Kidney epithelial cell (primary cell): ENCODE measurements at places on chromosomes 7 and 10. TPM values are rescaled to one million over a fixed set of nuclear protein-coding genes. Genes with fewer than 3 reads are reported as not detected.

RPEL1 gene
- total RNA-seq: 0.04 TPM in 1 of 2 replicates, not detected in the other

KLHL7 gene
- total RNA-seq: 36.3 and 54.8 TPM in 2 replicates

OPN1SW gene
- total RNA-seq: not detected in 2 replicates

AFAP1L2 gene
- 8.1 and 10.2 TPM in 2 replicates for total RNA-seq

VWDE gene
- total RNA-seq: 1.4 and 3.3 TPM in 2 replicates

BTBD16 gene
- total RNA-seq: 2.0 TPM in 1 of 2 replicates, not detected in the other

HMX2 gene
- total RNA-seq: 0.34 TPM in 1 of 2 replicates, not detected in the other

CYP17A1 gene
- 0.07 TPM in 1 of 2 replicates, not detected in the other for total RNA-seq

INMT gene
- total RNA-seq: not detected in 2 replicates

DNA sequence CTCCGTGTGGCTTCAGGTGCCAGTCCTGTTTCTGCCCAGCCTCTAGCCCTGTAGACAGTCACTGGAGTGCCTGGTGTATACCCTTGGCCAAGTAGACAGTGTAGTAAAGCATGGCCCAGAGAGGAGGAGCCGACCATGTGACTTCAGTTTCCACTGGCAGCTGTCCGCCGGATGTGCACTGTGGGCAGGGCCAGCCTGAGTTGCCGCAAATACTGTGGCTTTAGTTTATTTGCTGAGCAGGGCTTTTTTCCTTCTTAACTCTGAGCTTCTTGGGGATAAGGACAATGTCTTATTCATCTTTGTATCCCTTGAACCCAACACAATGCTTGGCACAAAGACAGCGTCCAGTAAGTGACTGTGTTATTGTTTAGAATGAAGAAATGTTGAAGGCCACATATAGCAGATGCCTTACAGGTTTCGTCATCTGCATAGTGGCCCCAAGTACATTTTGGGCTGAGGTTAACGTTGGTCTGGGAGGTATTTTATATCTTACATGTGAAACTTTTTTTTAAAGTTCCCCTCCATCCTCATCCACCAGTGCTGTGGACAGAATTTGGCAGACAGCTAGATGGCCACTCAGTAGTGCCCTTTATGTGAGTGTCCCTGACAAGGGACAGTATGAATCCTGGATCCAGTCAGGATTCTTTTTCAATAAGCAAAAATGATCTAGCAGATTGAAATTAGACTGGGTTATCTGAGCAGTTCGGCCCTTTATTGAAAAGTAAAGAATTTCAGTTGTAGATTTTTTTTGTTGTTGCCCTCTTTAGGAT, 40.6 kb downstream of the CYP17A1 start:
- DNase-seq: no peak

DNA sequence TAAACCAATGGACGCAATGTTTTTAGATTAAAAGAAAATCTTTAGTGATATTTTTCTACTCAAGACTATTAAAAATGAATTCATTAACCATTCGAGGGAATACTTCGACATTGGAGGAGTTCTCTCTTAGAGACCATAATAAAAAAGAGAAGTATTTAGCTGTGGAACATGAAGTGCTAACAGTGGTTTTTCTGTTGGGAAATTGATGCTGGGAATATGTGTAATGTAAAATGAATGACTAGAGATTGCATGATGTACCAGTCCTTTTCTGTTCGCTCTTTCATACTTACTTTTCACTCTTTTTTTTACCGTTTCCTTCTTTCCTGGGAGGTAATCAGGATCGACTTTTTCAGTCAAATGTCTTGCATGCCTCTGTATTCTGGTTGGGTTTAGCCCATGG, 41.3 kb downstream of the ST7 start:
- DNase-seq: no peak

DNA sequence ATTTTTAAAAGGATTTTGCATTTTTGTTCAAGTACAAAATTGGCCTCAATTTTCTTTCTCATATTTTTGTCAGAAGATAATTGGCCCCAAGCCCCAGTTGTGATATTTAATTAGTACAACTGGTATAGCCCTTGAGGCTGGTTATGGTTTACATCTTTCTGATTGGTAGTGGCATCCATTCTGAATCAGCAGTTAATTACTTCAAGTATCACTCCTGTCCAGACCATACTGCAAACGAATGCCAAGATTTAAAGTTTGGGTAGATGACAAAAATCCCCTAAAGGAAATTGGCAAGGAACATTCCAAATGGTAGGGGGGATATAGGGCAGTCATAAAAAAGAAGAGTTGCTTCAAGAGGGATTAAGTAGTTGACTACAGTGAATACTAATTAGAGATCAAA, 23.1 kb downstream of the MYPN start:
- DNase-seq: no peak

GRCh38 chr10:19719284-19719683, 96.9 kb upstream of the PLXDC2 start:
- peak; percentile 7 for DNase-seq

DNA sequence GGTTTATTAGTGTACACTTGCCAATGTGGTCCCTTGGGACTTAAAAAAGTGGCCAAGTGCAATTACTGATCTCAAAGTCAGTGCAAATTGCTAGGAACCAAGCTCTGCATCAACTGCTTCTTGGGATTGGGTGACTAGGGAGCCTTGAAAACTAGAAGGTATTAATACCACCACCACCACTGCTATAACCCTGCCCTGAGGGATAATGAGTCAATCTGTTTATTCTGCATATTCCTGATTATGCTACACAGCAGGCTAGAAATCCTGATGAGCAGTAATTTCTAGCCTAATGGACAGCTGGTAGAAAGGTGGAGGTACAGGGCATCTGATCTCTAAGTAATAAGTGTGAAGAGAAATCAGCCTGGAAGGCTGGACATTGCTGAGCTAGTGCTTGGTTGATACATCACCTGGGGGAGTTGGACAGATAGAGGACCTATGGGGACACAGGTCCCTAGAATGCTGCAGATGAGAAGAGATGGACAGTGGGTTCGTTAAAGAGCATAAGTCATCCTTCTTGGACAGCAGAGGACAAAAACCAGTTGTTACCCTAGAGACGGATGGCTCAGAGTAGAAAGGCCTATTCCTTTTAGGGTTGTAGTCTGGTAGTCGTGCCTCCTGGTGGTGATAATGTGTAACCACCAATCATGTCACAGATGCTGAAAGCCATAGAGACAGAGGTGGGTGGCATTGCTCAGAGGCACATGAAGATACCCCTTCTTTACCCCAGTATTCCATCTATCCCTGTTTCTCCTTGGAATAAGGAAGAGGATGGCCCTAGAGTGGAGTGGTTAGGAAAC, 554.8 kb downstream of the SORCS1 start:
- no peak for DNase-seq

GRCh38 chr7:22208799-22209198, 148.2 kb downstream of the RAPGEF5 start:
- DNase-seq: no peak

- no peak for DNase-seq
Observed at GRCh38 chr7:151008143-151008510, 16.2 kb downstream of the ATG9B start.

DNA sequence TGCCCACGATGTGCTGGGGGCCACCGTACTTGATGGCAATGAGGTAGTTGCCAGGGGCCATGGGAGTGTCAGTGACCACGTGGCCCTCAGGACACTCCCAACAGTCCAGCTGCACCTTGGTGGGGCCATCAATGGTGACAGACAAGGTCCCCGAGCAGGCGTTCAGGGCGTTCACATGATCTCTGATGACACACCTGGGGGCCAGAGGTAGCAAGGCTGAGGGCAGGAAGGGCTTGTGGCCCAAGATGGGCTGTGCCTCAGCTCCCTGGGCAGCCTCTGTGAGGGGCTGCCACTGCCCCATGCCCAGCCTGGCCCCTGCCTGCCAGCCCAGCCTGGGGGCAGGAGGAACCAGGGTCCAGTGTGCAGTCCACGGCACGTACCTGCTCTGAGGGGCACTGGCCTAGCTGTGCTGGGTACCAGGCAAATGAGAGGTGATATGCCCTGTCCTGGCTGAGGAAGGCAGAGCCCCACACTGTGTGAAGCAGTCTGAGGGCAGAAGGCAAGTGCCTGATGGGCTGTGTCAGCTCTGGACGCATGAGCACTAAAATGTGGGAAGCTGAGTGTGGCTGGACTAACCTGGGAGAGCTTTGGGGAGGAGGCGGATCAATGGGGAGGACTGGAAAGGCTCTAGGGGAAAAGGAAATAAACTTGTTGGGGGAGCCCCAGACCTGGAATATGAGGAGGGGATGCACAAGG, 3.5 kb upstream of the KCP start:
- DNase-seq: no peak

- DNase-seq: no peak
Observed at GRCh38 chr10:110392868-110393740, 88.4 kb upstream of the SMNDC1 start.
